Smooth muscle cell of the pulmonary artery (primary cell): ENCODE measurements at places on chromosomes 12 and 14. TPM values are rescaled to one million over a fixed set of nuclear protein-coding genes. Genes with fewer than 3 reads are reported as not detected.

The ADGRD1 gene
- 1.4 and 3.1 TPM in 2 replicates for total RNA-seq

The PLEKHD1 gene
- total RNA-seq = under 0.01 and 0.07 TPM in 2 replicates

The ACOT6 gene
- total RNA-seq = not detected in 2 replicates

The KRT82 gene
- not detected in 2 replicates for total RNA-seq

The RTL1 gene
- not detected in 2 replicates for total RNA-seq

The SERPINA5 gene
- 0.03 and 0.33 TPM in 2 replicates for total RNA-seq

The PRR4 gene
- total RNA-seq = 0.73 and 1.2 TPM in 2 replicates

The DHRS4 gene
- 41.7 and 45.9 TPM in 2 replicates for total RNA-seq

The SOAT2 gene
- not detected in 2 replicates for total RNA-seq

The IKBIP gene
- total RNA-seq = 69.8 and 69.9 TPM in 2 replicates

The GAS2L3 gene
- total RNA-seq = 6.1 and 11.5 TPM in 2 replicates

The GDF3 gene
- not detected in 2 replicates for total RNA-seq

The YARS2 gene
- 22.3 and 22.7 TPM in 2 replicates for total RNA-seq

The PLEKHG7 gene
- total RNA-seq = not detected in 2 replicates

The OR10AD1 gene
- not detected in 2 replicates for total RNA-seq

The CLEC4C gene
- not detected in 2 replicates for total RNA-seq

The JDP2 gene
- 33.9 and 47.5 TPM in 2 replicates for total RNA-seq

The RASSF9 gene
- total RNA-seq = 1.5 and 3.9 TPM in 2 replicates

The MYL2 gene
- total RNA-seq = not detected in 2 replicates

The AMDHD1 gene
- 0.07 and 0.13 TPM in 2 replicates for total RNA-seq

The TSPAN11 gene
- 0.07 and 0.13 TPM in 2 replicates for total RNA-seq

The C12orf56 gene
- 0.20 and 0.40 TPM in 2 replicates for total RNA-seq

The MIPOL1 gene
- 10.2 and 16.3 TPM in 2 replicates for total RNA-seq

The EML5 gene
- total RNA-seq = 0.13 and 0.20 TPM in 2 replicates

The ZC2HC1C gene
- 0.69 and 0.85 TPM in 2 replicates for total RNA-seq
